ENCODE measurements at places on chromosomes 2 and 18. TPM values are rescaled to one million over a fixed set of nuclear protein-coding genes. Genes with fewer than 3 reads are reported as not detected.
A peak's percentile ranks its signal among the peaks of the same experiment; 100 is the strongest.

The CEP68 gene
- total RNA-seq: 5.1 TPM

The ST8SIA5 gene
- total RNA-seq: not detected

The C18orf54 gene
- total RNA-seq: 12.9 TPM

The SCG2 gene
- 0.06 TPM for total RNA-seq

The ABCA12 gene
- 3.0 TPM for total RNA-seq

The SLC8A1 gene
- 10.6 TPM for total RNA-seq

DNA sequence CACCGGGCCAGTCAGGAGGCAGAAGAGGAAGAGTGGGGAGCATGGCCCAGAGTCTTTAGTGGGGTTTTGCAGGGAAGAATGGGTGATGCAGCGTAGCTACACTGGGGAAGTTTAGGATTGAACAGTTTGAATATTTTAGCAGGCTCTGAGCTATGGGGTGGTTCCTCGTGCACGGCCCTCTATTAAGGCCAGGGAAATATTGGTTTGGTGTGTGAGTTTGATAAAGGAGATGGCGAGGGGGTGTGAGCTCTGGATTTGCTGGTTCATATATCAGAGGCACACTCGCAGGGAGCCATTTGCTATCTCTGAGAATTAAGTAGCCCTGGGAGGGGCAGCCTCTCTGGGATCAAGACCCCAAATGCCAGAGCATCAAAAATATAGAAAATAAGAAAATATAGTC, 50.1 kb downstream of the BOLA3 start:
- DNase-seq: no peak

DNA sequence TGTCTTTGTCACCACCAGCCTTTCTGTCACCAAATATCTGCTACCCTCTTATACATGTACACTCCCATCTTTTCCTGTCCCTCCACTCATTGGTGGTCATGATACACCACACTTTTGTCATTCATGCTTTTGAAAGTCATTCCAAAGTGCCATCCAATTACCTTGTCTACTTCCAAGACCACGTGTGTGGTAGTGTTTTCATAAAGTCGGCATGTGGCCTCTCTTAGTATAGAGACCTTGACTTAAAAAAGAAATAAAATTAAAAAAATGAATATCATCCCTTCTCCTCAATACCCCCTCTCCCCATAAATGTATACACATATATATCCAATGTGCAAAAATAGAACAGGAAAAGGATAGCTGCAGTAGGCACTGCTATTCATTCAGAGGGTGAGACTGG, 271.4 kb downstream of the CNTNAP5 start:
- no peak for DNase-seq

GRCh38 chr2:128157644-128158043, 66.6 kb downstream of the UGGT1 start:
- no peak for DNase-seq

- no peak for DNase-seq
Observed at GRCh38 chr2:210049831-210050230, 47.4 kb downstream of the RPE start.

GRCh38 chr2:137523931-137524330, 440.3 kb upstream of the HNMT start:
- DNase-seq: peak; percentile 3

- no peak for DNase-seq
Observed at GRCh38 chr2:83531206-83531826, 927.8 kb downstream of the SUCLG1 start.

DNA sequence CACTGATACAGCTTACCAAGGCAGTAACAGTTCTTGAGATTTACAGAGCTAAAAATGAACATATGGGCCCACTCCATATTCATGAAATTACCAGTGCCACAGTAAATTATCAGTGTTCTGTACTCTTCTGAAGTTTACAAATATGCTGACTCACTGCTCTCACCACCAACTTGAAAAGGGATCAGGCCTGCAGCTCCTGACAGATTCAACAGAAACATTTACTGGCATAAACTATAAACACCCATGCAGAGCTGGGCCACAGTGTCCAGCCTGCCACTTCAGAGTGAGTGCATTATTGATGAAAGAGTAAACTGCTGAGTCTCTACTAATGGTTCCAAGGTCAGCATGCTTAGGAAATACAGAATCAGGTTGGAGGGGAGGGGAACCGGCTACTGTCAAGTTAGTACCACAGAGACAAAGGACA, 83.1 kb downstream of the FARSB start:
- DNase-seq: no peak

GRCh38 chr2:191512216-191512835, 165.6 kb upstream of the NABP1 start:
- DNase-seq: no peak

DNA sequence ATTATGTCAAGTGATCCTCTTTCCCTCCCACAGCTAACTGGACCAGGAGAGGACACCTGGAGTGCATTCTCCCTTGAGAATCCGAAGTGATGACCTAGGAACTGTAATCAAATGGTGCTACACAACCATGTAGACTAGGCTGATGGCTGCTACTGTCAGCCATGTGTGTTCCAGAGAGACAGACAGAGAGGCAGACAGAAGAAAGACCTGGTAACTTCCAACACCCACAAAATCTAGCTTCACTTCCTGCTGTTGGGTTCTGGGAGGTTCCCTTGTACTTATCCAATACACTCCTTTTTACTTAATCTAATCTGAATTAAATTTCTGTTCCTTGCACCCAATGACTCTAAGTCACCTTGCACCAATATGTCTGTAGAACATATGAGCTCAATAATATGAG, 72.3 kb downstream of the AAK1 start:
- no peak for DNase-seq
